Endodermal cell (in vitro differentiated cells): ENCODE measurements at places on chromosomes 7 and 10. TPM values are rescaled to one million over a fixed set of nuclear protein-coding genes. Genes with fewer than 3 reads are reported as not detected.

FAM25G gene
- not detected in 3 replicates for total RNA-seq

MSMB gene
- 1.7 to 2.4 TPM (median 2.0 TPM) in 3 replicates for total RNA-seq

DNA sequence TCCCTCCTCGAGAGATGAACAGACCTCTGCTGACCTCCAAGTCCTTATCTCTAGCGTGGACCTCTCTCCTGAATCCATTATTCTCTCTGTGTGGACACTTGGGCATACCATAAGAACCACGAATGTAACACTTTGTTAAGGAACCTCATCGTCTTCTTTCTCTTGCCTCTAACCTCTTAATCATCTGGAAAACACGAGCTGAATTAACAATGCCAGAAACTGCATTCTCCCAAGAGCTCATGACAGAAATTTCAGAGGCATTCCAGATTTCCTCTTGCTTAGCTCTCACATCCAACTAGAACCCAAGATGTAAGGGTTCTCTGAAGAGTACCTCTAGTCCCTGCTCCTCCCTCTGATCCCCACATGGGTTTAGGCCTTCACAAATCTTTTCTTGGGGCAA is 101.5 kb downstream of the TRIL start:
- no peak overlapping the region for H3K4me3 ChIP-seq
- H3K4me1 ChIP-seq = no peaks in the 10 kb centered on the region
- no peak overlapping the region for H3K27ac ChIP-seq
- peaks cover 24% of the 10 kb centered on the region for H3K27me3 ChIP-seq
- DNase-seq = no peak
- H3K36me3 ChIP-seq = no peaks in the 10 kb centered on the region

DNA sequence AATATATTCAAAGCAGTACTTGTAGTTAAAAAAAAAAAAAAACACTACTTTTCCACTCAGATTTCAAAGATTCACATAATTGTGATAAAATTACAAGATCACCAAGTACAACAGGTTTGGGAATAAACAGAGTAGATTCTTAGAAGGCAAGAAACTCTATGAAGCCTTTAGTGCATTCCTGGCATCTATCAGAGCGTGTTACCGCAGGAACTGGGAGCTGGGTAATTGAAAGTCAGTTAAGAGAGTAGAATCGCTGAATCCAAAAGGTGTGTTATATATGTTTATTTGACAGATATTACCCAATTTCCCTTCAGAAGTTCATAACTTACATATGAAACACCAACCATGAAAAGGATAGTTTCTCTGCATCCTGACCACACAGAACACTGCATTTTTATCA is 159.2 kb upstream of the PLXNA4 start:
- DNase-seq = no peak
- H3K4me3 ChIP-seq = no peak overlapping the region
- H3K27me3 ChIP-seq = peaks cover 18% of the 10 kb centered on the region

TEX47 gene
- total RNA-seq = not detected in 3 replicates
